Adrenal gland (tissue), 19 donors: ENCODE measurements at places on chromosomes 5 and 9. TPM values are rescaled to one million over a fixed set of nuclear protein-coding genes. Genes with fewer than 3 reads are reported as not detected.

The SLC34A1 gene
- not detected for total RNA-seq

The RARS1 gene
- total RNA-seq = 62.7 TPM

The GDF9 gene
- 0.70 TPM for total RNA-seq

The INSYN2B gene
- 0.84 TPM for total RNA-seq

The INSL6 gene
- total RNA-seq = not detected

The QRFP gene
- total RNA-seq = not detected

The TMEM252 gene
- not detected for total RNA-seq

The SPATA31A3 gene
- not detected for total RNA-seq

The NMUR2 gene
- not detected for total RNA-seq

The IL9 gene
- total RNA-seq = not detected

The CTSL gene
- total RNA-seq = 127 TPM

The CTXN3 gene
- total RNA-seq = not detected

The CEMIP2 gene
- 28.5 TPM for total RNA-seq

The SHLD3 gene
- total RNA-seq = 4.8 TPM

The TMC1 gene
- 0.50 TPM for total RNA-seq

The ST6GALNAC4 gene
- total RNA-seq = 8.7 TPM

The HSDL2 gene
- total RNA-seq = 81.0 TPM

The SLC6A19 gene
- total RNA-seq = not detected

The PCAT7 gene
- 0.47 TPM for total RNA-seq

The STK10 gene
- total RNA-seq = 11.8 TPM

The REEP2 gene
- total RNA-seq = 8.5 TPM

The EGFLAM gene
- total RNA-seq = 4.4 TPM

The ZNG1F gene
- total RNA-seq = 7.8 TPM

The CER1 gene
- total RNA-seq = not detected

The CFAP90 gene
- total RNA-seq = 0.14 TPM

The TMEM174 gene
- total RNA-seq = not detected

The SPATA31E1 gene
- total RNA-seq = not detected

The SURF1 gene
- 56.5 TPM for total RNA-seq

The PSMD5 gene
- total RNA-seq = 35.5 TPM

The RFK gene
- 22.7 TPM for total RNA-seq

The PCDHB9 gene
- total RNA-seq = 1.7 TPM

The ANKRD18A gene
- 0.13 TPM for total RNA-seq

The PCYOX1L gene
- 7.3 TPM for total RNA-seq

The SPINK7 gene
- total RNA-seq = not detected
